ENCODE measurements at places on chromosomes 3 and 15.

DNA sequence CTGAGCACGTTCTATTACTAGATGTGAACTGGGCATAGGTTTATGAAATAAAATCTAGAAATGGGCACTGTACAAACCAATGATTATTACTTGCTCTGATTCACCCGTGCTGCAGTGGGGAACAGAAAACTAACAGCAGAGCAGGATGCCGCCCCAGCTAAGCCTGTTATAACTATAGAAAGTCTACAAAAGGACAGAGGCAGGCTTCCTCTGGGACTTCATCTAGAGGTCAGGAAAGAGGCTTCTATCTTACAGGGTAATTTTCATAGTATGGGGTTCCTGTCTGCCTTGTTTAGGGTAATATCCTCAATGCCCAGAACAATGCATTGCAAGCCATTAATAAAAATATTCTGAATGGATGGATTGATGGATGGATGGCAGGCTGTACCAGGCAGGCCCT lies 177.0 kb upstream of the TBL1XR1 start:
- DNase-seq = no peak

GRCh38 chr3:53830944-53831343 lies 15.3 kb downstream of the CHDH start:
- no peak for DNase-seq

DNA sequence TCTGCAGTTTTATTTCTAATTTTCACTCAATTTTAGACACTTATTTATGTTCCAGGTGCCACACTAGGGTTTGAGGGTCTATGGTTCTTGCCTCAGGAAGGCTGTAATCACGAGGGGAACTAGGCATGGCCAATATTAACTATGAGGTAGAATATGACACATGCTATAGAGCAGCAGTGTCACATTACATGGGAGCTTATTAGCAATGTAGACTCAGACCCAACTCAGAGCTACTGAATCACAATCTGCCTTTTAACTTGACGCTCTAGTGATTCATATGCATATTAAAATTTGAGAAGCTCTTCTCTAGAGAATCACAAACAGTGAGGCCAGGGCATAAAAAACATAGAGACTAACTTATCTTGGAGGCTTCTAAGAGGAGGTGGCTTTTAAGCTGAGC lies 32.8 kb upstream of the MRPL3 start:
- DNase-seq = peak; percentile 46

GRCh38 chr3:53202331-53203015 lies 41.5 kb downstream of the PRKCD start:
- DNase-seq = no peak

DNA sequence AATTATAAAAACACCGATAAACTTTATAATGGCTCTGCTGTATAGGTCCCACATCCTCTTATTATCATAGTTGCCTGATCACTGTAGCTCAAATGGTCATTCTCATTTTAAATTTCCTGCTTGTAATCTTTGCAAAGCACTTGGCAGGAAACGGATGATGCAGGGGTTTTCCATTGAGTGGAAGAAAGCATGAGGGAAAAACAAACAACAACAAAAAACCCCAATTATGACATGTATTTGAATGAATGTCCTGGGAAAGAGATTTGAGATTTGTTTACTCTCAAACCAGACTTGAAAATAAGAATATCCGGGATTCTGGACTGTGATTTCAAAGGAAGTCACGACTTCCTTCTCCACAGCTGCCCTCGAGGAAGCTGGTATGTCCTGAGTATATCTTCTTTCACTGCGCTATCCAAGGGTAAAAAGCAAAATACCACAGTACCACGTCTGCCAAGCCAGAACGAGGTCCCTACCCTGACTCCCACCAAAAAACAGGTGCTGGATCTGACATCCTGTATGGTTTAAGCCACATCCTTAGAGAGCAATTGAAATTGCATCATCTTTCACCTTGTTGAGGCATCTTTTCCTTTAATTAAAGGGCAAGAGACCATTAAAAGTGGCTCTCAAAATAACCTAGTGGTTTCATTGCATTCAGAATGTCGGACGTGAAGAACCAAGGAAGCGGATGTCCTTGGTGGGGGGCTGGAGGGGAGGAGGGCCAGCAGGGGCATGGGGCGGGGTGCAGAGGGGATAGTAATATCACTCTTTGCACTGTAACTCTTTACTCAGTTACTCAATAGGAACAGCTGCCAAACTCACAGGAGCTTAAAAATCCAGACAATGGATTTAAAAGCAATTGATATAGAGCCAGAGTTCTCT lies 13.5 kb upstream of the TIPIN start:
- peak; percentile 41 for DNase-seq

DNA sequence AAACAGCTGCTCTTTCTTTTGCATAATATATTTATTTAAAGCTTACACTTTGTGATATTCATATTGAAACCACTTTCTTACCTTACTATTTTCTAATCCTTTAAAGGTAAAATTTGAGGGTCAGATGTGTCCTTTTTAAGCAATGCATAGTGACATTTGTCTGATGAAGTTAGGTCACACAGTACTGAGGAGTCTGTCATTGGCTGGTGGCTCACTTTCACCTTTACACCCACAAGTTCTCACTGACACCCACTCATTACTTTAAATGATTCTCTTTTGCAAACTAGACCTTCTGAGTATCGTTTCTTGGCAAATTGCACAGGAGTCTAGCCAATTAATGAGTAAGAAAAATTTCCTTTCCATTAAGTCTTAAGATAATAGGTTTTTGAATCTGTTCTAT lies 758.3 kb upstream of the ARPP21 start:
- DNase-seq = no peak

DNA sequence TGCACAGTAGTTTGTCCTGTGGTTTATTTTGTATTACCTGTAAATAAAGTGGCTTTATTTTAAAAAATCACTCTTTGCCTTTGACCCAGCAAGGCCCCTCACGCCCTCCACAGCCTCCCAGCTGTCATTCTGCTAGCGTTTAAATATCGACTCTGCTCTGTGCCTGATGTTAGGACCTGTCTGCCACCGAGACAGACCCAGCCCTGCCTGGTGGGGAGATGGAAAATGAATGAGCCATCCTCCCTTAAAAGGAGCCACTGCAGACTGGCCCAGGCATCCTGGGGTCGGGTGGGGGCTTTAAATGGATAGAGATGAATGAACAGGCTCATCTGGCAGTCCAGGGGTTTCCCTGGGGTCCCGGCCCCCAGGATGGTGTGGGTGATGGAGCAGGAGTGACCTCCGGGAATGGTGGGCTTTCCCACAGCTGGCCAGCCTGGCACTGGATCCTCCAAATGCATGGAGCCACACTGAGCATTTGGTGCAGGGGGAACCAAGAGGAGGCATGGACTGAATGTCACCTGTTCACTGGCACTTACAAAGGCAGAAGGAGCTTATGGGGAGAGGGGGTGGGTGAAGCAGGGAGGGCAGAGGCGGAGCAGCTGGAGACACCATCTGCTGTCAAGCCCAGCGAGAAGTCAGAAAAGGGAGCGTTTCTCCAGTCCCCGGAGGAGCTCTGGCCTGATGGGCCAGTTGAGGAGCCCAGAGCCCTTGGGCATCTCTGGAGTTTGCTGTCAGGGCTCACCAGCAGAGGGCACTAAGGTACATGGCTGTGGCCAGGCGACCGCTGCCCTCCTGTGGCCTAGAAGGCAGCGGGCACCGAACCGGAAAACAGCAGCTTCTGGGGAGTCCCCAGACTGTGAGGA lies 11.9 kb downstream of the GRM2 start:
- peak; percentile 52 for DNase-seq

Measured in cardiac fibroblast (primary cell).